ENCODE measurements at places on chromosomes 12 and 14. TPM values are rescaled to one million over a fixed set of nuclear protein-coding genes. Genes with fewer than 3 reads are reported as not detected.
A peak's percentile ranks its signal among the peaks of the same experiment; 100 is the strongest.

- DNase-seq = no peak
Observed at GRCh38 chr12:100101000-100101399, 41.7 kb downstream of the BLTP3B start.

DNA sequence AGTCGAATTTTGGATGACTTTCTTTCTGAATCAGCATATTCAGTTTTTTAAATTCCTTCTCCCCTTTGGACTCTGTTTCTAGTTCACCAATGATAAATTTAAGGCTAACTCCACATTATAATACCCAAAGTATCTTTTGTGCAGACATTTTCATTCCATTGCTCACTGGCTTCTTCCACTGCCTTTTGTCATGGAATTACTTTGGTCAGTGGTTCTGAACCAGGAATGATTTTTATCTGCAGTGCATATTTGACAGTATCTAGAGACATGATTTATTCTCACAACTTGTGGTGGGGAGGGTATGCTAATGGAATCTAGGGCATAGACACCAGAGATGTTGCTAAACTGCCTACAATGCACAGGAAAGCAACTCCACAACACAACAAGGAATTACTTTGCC is 234.4 kb upstream of the PRKD1 start:
- DNase-seq = no peak

- no peak for DNase-seq
Observed at GRCh38 chr12:14367040-14367661, 1.7 kb downstream of the ATF7IP start.

DNA sequence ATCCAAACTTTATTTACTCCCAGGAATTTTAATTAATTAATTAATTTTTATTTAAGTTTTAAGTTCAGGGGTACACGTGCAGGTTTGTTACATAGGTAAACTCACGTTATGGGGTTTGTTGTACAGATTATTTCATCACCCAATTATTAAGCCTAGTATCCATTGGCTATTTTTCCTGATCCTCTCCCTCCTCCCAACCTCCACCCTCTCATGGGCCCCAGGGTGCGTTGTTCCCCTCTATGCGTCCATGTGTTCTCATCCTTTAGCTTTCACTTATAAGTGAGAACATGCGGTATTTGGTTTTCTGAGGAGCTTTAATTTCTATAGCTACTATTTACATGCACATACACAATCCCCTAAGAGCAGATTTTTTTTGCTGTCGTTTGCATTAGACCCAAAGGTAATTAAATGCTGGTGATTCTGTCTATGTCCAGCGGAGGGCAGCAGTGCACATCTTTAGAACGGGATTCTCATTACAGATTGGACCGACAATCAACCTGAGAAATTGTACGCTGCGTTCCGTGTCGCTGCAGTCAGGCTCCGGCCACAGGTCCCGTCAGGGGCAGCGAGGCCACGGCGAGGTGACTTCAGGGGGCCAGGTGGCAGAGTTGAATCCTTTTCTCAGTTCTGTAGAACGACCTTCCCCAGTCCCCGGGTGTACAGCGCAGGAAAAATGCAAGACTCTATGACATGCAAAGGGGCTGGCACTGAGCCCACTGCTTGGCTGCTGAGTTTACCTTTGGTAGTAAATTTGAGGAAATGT is 11.6 kb downstream of the TMEM30B start:
- DNase-seq = peak; percentile 86

DNA sequence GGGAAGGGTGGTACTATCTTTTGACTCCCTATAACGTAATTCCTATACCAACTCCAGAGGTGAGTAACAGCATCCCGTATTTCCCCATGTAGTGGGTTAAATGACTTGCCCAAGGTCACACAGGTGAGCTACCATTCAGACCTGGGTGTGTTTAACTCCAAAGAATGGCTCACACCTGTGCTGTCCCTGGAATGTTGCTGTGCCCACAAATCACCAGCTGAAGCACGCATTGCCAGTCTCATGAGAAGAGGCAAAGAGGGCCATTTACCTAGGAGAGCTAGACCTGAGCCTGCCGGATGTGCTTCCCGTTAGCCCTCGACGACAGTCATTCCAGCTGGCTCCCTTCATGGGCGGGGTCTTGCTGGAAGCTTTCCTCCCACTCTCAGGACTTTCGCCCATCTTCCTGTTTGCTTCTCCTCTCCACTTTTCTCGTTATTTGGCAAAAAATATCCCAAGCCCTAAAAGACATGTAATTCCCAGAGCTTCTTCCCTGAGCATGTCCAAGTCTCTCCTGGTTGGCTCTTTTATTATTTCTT is 106.6 kb upstream of the VASH1 start:
- DNase-seq = no peak

GRCh38 chr14:102943979-102944378 is 21.5 kb downstream of the AMN start:
- peak; percentile 62 for DNase-seq

- no peak for DNase-seq
Observed at GRCh38 chr12:9335867-9336266, 127.7 kb upstream of the PZP start.

NKX2-1 gene
- not detected for total RNA-seq

SLC25A21 gene
- 0.29 TPM for total RNA-seq

Measured in osteoblast (primary cell).